ENCODE measurements at places on chromosomes 7 and 10. TPM values are rescaled to one million over a fixed set of nuclear protein-coding genes. Genes with fewer than 3 reads are reported as not detected.

Gene LGI1
- total RNA-seq = not detected

Gene CPA2
- total RNA-seq = not detected

Gene TMEM213
- not detected for total RNA-seq

Gene EVX1
- total RNA-seq = not detected

Gene MMRN2
- 6.8 TPM for total RNA-seq

All from cardiac atrium fibroblast (primary cell).